ENCODE measurements at places on chromosomes 5 and 9.

GRCh38 chr5:152990649-152991048 lies 499.8 kb upstream of the GRIA1 start:
- DNase-seq, result no peak

DNA sequence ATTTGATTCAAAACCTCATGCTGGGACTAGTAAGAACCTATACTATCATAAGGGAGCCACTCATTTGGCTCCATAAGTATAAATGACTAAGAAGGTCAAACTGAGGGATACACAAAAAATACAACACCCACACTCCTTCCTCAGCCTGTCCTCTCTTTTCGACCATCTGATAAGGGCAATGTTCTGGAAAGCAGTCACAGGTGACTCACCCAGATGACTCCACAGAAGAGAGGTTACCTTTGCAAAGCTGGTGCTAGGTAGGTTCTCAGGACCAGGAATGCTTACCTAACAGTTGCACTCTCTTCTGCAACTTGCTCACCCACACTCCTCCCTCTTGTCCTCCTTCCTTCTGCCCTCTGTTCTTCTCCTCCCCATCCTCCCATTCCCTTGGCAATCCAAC lies 32.9 kb downstream of the LHFPL2 start:
- DNase-seq, result no peak

- DNase-seq, result no peak
Measured at GRCh38 chr9:112754578-112754977, 4.0 kb downstream of the SNX30 start.

DNA sequence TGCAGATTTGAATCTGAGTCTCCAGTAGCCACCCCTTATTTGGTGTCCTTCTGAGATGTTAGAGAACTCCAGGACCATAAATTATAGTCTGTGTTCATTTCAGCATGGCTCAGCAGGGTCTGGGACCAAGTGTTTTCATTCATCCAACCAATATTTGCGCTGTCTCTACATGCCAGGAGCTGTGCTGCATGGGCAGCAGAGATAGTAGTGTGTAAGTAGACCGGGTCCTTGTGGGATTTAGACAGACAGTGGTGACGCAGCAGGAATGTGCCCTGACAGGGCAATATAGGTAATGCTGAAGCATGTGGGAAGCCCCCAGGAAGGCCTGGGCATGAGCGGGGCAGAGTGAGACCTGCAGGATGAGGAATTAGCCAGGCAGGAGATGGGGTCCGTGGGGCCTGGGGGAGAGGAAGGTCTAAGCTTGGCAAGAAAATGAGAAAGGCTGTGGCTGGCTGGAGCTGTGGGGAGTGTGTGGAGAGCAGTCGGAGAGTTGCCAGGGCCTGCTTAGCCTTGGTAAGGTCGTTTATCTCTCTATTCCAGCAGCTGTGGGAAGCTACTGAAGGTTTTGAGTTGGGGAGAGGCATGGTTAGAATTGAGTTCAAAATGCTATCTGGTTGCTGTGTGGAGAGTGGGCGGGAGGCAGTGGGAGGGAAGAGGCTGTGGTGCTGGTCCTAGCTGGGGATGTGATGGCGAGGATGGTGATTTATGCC lies 16.8 kb downstream of the STXBP1 start:
- no peak for DNase-seq

- DNase-seq, result no peak
Measured at GRCh38 chr9:133862585-133863256, 124.6 kb upstream of the SARDH start.

DNA sequence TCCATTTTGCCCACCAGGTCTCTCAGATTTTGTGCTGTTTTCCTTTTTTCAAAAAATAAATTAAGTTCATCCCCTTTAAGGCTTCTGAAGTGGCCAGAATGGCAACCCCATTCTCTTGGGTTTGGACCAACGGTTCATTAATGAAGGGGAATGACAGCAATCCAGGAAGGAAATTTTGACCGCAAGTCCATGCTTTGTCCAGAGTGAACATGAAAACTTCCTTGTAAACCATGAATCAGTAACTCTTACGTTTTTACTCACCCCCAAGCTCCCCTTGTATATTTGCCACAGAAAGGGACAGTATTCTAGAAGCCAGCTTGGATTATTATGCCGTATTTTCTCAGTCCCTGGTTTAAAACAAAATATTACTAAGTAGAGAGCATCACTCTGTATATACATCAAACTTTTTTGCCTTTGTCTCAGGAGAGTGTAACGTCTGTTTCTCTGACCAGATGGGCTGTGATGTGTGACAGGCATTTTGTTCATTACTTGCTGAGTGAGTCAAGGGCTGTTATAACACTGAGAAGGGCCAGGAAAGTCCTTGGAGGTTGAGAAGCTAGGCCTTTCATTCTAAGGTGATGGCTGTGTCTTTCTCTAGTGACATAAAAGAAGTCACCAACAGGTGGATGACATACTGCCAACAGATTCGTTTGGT lies 148.2 kb downstream of the SMARCA2 start:
- DNase-seq, result no peak

DNA sequence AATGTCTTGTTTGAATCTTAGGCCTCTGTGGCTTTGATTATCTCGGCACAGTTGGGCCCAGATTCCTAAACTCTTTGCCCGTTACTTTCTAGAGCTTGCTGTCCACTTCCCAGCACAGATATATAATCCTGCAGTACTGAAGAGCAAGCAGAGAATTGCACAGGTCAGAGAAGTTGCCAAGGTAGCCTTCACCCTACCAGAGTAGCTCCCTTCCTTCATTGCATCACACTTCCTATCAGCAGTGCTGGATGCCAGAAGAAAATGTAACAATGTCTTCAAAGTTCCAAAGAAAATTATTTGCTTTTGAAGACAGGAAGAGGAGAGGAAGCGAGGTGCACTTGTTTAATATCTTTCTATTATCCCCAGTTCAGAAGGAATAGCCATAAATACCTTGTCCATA lies 38.1 kb upstream of the SPATA31D4 start:
- no peak for DNase-seq

- no peak for DNase-seq
Measured at GRCh38 chr5:145360936-145361335, 474.2 kb downstream of the PRELID2 start.

DNA sequence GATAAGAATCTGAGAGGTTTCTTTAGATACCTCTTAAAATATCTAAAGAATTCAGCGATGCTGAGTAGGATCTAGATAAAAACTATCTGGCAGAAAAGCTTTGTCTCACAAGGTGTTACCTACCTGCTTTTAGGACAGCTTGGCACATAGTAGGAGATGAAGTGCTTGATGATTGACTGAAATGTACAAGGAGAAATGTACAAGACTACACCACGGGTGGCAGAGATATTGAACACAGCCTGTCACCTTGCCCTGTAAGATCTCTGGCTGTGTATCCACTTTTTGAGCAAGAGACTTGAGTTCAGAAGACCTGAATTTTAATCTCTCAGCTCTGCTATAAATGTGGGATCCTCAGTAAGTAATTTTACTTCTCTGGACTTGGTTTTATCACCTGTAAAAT lies 15.7 kb downstream of the ALDOB start:
- no peak for DNase-seq

DNA sequence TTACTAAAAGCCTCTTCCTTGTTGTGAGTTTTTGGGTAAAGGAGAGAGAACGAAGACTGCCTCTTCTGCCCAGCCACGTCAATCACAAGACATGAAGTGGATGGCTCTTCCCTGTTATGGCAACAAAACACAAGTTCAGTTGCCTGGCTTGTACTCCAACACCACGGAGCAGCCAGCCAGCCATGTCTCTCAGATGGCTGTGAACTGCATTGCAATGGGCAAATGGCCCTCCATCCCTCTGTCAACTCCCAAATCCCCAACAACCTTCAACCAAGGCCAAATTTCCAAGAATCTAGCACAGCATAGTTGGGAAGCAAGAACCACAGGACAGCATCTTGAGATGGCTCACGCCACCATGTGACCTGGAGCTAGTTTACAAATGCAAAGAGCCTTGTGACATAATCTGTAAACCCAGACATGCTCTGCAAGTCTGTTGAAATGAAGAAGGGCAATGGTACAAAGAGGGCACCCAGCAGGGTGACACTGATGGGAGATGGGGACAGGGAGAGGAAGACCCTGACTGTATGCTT lies 53.9 kb downstream of the ZNF366 start:
- no peak for DNase-seq

DNA sequence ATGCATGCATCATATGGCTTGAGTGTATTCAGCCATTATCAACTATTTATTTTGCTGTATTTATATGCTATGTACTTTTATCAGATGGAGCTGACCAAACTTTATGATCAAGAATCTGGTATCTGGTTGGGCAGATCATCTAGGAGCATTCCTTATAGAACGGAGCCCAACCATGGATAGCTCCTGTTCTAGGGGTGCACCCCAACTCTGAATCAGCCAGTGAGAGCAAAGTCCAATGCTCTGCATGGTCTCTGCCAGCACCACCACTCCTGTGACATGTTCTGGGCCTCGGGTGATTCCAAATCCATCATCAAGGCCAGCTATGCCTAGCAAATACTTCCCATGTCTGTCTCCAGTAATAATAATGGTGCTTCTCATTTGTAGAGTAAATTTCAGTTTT lies 517.5 kb downstream of the AGTPBP1 start:
- DNase-seq, result no peak

GRCh38 chr5:173468821-173469251 lies 140.6 kb upstream of the STC2 start:
- no peak for DNase-seq

Measured in NCI-H187 (cell line).